ENCODE measurements at places on chromosomes 12 and 14.

DNA sequence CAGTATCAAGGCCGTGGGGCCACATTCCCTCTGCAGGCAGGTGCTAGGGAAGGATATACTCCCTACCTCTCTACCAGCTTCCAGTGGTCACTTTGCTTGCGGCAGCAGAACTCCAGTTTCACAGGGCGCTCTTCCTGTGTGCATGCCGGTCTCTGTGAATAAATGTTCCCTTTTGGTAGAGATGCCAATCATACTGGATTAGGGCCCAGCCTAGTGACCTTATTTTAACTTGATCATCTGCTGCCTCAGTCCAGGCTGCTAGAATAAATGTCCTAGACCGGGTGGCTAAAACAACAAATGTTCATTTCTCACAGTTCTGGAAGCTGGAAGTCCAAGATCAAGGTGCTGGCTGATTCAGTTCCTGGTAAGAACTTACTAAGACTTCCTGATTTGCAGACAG is 198.8 kb upstream of the TMEM132C start:
- no peak for DNase-seq

GRCh38 chr12:6328945-6329702 is 12.8 kb downstream of the TNFRSF1A start:
- DNase-seq, result no peak

- DNase-seq, result peak; percentile 45
Observed at GRCh38 chr12:52992699-52993557, 13.3 kb upstream of the EIF4B start.

DNA sequence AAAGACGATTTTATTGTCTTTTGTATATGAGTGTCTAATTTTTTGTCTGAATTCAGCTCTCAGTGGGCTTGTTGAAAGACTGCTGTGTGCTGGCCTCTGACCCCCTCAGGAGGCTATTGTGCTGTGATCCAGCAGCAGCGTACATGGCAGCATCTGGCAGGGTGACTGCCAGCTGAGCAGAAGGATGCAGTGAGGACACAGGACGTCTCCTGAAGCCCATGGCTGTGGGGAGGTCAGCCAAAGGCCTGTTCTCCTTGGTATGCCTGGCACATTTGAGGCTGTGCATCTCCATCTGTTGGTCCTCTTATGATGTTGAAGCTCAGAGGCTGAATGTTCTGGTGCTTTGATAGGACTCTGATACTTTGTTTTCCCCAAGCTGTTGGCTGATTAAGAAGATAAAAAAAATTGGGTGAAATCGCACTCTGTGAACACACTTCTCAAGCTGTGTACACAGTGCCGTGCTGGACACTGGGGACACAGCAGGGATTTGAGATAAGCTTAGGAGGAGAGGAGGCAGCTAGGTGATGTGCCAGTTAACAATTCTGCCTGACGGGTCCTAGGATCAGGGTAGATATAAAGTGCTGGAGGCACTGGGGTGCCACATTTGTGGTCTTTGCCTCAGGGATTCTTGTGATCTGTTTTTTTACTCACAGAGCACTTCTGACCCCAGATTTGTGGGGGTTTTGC is 37.5 kb downstream of the EID3 start:
- no peak for DNase-seq

DNA sequence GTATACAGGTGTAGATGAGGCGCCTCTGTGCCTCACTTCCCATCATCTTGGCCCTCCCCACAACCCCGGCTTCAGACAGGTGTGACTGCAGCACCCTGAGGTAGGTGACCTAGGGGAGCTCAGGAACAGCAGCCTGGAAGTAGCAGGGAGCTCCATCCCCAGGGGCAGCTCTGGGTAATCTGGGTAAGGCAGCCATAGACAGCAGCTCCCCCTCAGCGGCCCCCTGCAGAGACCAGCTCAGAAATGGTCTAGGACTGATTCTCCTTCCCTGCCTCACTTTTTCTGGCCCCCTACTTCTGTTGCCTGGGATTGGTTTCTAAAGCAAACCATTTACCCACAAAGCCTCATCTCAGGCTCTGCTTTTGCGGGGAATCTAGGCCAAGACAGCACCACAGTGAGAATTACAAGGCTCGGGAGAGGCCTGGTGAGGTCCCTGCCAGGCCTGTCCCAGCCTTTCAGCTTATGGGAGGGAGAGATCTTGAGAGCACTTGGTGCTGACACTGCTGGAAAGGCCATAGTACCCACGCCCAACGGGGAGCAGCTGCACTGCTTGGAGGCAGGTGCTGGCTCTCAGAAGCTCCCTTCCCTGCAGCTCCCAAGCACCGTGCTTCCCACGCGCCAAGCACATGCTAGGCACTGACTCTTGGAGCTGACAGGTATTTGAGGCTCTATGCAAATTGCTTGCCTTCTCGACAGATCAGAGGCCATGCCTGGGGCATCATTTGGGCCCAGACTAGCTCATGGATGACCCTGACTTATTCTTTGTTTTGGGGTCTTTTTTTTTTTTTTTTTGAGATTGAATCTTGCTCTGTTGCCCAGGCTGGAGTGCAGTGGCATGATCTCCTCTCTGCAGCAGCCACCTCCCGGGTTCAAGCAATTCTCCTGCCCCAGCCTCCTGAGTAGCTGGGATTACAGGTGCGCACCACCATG is 45.1 kb upstream of the TRAF3 start:
- no peak for DNase-seq

DNA sequence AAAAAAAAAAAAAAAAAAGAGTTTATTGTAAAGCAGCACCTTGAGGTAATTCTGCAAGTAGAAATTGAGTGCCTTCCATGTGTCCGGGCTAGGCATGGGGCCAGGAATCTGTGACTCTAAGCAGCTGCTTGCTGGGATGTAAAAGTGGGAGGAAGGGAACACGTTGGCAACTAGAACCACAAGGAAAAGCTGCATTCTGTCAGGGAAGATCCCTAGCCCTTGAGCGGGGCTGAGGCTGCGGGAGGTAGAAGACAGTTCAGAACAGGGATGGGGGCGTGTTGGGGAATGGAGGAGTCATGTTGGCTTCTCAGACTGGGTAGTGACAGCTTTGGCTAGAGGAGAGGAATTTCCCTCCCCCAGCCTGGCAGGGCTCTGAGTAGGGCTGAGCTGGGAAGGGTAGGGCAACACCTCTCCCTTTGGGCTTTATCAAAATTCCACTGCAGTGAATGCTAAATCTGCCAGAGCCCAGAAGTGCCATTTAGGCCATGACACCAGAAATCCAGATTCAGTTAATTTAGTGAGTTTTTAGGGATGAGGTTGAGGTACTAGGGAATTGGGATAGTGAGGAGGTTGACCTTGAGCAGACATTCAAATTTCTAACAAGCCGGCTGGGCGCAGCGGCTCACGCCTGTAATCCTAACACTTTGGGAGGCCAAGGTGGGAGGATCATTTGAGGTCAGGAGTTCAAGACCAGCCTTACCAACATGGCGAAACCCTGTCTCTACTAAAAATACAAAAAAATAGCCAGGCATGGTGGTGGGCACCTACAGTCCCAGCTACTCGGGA is 3.4 kb upstream of the TRAFD1 start:
- DNase-seq, result peak; percentile 84

DNA sequence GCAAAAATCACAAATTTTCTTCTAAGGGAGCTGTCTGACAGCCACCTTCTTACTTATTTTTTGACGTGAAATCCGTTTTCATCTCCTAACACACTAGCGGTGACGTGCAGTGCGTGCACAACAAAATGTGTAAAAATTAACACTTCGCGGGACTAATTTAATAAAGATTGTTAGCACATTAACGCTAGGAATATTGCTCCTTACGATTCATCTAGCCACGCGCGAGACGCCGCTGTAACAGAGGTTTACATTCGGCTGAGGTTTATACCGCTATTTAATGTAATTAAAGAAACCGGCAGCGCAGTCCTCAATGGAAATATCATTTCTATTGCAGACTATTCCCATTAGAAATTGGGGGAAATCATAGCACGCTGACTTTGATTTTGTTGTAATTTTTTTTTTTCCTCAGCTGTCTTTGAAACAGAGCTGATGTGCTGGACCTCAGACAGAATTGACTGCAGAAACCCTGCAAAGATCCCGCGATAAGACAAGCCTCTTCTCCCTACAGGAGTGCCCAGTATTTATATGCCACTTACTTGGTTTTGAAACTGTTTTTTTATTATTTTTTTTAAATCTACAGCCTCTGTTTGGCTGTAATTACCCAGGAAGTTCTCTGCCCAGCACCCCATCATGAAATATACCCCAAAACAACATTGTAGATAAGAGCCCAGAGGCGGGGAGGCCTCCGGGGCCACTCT is 31.2 kb downstream of the BCL11B start:
- no peak for DNase-seq

DNA sequence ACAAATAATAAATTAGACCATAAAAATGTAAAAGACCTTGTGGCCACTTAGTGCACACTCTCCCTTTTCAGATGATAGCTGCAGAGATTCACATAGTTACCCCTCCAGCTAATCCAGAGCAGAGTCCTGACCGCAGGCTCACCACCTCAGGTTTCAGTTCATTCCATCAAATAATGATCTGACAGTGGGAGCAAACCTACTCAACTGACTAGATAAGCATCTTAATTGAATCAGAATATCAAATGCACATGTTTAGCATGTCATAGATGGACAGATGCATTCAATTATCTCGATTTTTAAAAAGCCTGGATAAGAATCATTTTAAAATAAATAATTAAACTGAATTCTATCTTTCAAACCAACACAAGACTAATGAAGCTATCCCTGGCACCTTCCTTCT is 242.3 kb upstream of the PDZRN4 start:
- no peak for DNase-seq

- DNase-seq, result peak; percentile 11
Observed at GRCh38 chr14:58299401-58300330, 1.3 kb downstream of the ARID4A start.

- no peak for DNase-seq
Observed at GRCh38 chr14:61866932-61867920, 105.0 kb downstream of the SNAPC1 start.

GRCh38 chr14:23360496-23360895 is 4.5 kb downstream of the EFS start:
- DNase-seq, result no peak

DNA sequence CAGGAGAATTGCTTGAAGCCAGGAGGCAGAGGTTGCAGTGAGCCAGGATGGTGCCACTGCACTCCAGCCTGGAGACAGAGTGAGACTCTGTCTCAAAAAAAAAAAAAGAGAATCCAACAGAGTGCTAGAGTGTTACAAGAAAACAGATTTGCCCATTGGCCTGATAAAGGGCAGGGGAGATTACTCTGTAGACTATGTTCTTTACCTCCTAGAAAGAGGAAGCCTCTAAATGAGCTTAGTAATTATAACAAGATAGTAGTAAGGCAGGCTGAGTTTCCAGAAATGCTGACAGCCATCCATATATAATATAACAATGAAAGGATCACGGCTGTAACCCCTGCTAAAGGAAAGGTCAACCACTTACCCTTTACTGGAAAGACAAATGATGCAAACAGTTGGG is 24.4 kb downstream of the AK7 start:
- no peak for DNase-seq

DNA sequence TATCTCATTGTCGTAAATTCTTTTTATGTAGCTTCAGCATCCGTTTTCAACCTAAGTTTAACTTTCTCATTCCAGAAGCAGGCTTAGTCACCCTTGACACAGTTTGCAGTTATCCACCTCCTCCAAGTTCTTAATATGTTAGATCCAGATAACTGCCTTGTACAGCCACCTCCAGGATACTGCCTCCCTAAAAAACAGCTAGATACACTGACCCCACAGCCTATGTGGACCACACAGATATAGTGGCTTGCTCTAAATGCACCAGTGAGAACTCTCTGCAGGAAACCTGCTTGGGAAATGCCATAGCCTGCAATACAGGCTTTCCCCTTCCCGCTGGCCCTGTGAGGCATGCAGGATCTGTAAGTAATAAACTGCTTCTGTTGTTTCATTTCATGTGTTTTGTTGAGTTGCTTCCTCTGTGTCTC is 11.1 kb upstream of the RTL1 start:
- no peak for DNase-seq

GRCh38 chr12:19038209-19038608 is 91.3 kb upstream of the PLEKHA5 start:
- DNase-seq, result no peak

DNA sequence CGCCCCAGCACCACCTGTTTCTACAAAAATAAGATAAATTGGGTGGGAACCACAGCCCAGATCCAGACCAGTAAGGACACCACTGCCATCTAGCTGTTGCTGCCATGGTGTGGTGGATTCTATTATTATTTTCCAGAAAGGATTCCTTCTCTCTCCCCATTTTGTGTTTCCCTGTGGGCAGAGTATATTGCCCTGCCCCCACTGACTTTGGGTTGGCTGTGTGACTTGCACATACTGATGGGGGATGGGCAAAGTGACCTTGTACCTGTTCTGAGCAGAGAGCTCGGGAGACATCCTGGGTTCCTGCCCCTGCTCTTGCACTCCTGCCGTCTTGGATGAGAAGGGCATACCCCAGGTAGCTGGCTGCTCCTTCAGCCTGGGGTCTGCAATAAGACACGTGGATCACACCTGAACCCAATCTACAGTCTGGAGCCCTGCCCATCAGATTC is 24.3 kb downstream of the MOAP1 start:
- DNase-seq, result no peak

DNA sequence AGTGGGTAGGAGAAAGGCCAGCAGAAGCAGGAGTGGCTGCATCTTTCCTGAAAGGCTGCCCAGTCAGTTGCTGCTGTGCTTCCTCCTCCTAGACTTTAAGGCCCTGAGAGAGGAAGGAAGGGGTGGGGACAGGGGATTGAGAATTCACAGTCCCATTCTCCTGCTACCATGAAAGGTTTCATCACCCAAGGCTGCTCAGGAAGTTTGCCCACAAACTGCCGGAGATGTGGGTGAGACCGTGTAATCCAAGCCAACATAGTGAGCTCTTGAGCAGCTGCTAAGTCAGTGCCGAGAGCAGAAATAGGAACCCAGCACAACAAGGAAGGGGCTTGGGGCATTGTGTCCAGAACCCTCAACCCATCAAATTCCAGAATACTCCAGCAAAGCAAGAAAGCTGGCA is at the start of gene CTSG:
CTSG (minus strand) TSS at position 69 of the 400 bp plus-strand sequence; CDS start at position 42, 27 bp downstream.
- no peak for DNase-seq

DNA sequence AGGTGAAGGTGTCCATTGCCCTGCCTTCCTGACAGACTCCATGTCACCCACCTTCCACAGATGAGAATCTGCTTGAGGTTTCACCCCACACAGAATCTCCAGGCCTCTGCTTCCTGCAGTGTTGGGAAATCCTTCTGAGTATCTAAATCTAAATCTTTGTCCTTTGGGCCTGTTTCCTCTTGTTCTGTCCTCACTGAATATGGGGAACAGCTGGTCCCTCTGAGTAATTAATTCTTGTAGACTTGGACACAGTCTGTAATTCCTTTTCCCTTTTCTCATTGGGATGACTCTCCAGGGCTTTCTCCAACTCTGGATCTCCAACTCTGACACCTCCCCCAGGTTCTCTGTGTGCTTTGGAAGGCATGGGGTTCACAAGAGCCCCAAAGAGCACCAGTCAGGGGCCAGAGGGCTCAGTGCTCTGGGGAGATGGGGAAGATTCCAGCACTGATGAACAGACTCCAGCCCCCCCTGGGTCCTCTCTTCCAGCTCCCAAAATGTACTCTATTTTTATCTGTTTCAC is 2.3 kb upstream of the ACVRL1 start:
- DNase-seq, result no peak

GRCh38 chr12:116389326-116389725 is 111.8 kb upstream of the MED13L start:
- no peak for DNase-seq

GRCh38 chr12:12054993-12055392 is 15.7 kb upstream of the BCL2L14 start:
- DNase-seq, result no peak

Data from fibroblast of skin of back (primary cell).